ENCODE measurements at places on chromosomes 16 and 17. TPM values are rescaled to one million over a fixed set of nuclear protein-coding genes. Genes with fewer than 3 reads are reported as not detected.

DNA sequence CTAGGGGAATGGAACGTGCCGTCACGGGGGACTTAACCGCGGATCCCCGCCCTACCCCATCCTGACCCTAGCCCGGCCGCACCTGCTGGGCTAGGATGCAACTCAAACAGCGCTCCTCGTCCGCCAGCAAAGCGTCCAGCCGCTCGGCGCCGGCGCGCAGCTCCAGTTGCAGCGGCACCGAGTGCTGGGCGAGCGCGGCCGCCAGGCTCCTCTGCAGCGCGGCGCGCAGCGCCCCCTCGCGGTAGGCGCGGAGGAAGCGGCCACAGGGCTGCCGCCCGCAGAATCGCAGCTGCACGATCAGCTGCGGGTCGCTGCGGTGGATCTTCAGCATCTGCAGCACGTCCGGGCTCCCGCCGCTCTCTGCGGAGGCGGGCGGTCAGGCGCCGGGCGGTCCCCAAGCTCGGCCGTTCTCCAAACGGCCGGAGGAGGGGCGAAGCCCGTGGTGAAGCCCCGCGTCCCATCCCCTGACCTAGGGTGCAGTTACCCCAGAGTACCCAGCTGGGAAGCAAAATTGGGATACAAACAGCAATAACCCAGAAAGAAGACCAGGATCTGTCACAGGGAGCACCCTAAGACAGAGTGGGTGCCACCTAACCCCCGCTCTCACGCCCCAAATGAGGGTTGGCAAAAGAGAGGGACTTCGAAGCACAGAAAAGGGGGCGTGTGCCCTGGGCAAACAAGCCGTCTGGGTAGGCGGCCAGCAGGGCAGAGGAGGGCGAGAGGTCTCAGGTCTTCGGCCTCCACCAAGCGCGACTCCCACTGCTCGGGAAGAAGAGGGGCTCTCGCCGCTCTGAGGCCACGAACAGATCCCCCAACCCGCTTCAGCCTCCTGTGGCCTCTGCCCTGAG lies 4.2 kb downstream of the TRADD start:
- peak; percentile 78 for DNase-seq

GRCh38 chr17:20035501-20035900 lies 26.3 kb downstream of the SPECC1 start:
- DNase-seq: no peak

- peak; percentile 32 for DNase-seq
These were observed 20.4 kb downstream of the COTL1 start for GRCh38 chr16:84597528-84597896.

DNA sequence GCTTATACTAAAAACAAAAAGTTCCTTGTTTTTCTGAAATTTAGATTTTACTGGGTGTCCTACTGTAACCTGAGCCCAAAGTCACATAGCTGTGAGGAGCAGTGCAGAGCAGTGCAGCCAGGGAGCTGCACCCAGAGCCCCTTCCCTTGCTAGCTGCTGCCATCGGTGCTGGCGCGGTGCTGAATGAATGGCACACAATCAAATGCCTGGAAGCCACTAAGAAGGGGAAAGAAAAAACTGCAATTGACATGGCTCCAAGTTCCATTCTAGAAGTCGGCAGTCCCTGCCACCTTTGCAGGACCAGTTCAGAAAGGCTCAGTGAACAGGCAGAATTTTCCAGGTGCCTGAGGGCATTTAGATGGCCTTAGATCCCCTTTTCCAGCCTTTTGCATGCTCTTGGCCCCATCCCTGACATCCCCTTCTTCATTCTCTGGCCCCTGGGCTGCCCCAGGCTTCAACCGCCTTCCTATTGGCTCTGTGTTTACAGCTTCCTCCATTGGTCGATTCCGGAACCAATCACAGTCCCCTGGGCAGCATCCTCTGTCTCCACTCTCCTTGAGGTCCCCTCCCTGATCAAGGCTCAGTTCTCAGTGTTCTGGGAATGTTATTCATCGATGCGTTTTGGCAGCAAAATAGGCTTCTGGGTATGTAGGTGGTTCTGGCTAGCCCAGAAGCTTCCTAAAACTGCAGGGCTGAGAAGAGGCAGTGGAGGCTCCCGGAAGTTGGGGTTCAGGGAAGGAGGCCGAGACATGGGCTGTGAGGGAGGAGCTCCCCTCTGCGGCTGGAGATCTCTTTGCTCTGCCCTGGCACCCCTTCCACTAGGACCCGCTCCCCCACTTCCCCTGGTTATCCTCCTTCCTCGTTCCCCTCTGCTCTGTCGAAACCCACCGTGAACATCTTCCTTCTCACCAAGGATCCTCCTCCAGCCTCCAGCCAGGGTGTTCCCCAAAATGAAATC lies 37.9 kb downstream of the ATP2C2 start:
- DNase-seq: no peak

DNA sequence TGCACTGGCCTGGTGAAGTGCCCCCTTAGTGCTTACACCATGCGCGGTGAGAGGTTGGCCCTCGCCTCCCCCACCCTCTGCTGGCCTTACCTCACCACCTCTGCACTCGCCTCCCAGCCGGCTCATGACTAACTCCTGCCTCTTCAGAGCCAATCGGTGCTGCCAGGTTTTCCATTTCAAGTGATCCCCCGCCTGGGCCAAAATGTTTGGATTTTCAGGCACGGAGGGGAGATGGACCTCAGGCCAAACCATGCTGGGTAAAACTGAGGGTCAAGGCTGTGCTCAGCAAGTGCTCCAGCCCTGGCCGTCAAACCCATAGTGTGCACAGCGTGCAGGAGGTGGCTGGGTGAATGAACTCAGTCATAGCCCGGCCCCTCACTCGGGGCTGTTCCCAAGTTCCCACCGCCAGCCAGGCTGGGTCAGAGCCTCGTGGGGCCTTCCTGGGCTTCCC lies 175.4 kb downstream of the SEC14L1 start:
- no peak for DNase-seq

The SYT17 gene
- 0.19 TPM for total RNA-seq

DNA sequence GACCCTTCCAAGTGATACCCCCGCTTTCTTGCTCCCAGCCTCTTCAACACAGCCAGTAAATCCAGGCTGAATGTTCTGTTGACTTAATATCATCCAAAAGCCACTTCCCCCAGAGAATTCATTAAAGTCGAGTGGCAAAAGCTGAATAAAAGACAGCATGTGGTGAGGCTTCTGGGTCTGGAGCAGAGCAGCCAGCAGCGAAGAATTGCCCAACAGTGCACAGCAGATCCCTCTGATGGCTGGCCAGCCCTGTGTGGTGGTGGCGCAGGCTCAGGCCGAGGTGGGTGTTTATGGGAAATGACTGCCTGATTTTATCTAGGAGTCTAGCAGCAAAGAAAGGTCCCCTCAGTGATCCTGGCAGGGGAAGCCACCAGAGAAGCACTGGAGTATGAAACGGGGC lies 30.3 kb upstream of the RCVRN start:
- DNase-seq: no peak

- DNase-seq: no peak
These were observed 1418.8 kb downstream of the CDH11 start for GRCh38 chr16:63702981-63703590.

The ABI3 gene
- total RNA-seq: not detected

- DNase-seq: no peak
These were observed 11.9 kb upstream of the MYO15B start for GRCh38 chr17:75575728-75576127.

DNA sequence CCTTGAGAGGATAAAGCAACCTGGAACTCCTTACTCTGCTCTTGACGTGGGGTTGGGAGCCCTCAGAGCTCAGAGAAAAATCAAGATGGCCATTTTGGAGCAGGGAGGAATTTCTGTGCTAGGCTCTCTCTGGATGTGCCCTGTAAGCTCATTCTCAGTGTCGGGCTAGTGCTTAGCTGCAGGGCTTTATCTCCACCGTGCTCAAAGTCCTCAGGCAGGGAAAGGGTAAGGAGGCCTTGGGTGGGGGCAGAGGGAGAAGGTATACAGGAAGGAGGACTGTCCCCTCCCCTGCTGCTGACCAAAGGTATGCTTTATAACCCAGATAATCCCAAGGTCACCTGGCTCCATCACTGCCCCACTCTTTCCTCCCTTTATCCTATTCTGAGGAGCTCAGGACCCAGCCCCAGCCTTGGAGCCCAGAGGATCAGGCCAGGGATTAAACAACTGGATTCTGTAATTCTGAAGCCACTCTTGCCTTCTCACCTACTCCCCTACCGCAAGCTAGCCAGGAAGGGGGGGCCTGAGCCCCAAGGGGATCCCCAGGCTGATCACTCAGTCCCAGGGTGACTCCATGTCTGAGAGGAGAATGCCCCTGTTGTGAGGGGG lies 1.1 kb downstream of the DHRS11 start:
- DNase-seq: no peak

DNA sequence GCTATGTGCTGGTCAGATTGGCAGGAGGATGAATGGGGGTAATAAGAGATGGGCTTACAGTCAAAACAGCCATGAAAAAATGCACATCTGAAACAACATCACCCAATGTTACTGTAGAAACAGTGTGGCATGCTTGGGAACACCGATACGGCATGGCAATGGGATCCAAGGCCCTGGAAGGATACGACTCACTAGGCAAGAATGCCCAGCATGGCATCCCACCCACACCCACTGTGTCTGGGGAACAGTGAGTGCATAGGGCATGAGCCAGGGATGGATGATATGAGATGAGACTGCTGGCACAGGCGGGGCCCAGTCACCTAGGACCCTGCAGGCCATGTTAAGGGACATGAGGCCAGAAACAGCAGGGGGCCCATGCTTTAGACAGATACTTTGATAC lies 11.5 kb downstream of the TRIM25 start:
- peak; percentile 86 for DNase-seq

The AGRP gene
- not detected for total RNA-seq

The C17orf50 gene
- total RNA-seq: not detected

The HS3ST3B1 gene
- 6.0 TPM for total RNA-seq

The HBQ1 gene
- not detected for total RNA-seq

All from myocyte (in vitro differentiated cells).